ENCODE measurements at places on chromosomes 2 and 18.

DNA sequence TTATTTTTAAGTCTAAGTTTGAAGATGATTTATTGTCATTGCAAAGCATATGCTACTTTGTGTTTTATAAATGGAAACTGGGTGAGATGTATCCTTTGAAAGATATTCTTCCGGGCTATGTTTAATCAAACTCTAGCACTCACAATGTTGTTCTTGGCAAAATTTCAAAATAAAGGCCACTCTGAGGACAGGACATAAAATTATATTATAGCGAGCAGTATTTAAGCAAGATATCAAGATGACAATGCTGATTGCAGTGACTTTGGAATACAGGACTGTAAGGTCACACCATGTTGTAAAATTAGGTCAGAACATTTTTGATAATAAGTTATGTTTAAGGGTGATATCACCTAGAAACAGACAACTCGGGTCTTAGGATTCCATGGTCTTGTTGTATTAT lies 14.2 kb downstream of the RPRM start:
- no peak for DNase-seq

DNA sequence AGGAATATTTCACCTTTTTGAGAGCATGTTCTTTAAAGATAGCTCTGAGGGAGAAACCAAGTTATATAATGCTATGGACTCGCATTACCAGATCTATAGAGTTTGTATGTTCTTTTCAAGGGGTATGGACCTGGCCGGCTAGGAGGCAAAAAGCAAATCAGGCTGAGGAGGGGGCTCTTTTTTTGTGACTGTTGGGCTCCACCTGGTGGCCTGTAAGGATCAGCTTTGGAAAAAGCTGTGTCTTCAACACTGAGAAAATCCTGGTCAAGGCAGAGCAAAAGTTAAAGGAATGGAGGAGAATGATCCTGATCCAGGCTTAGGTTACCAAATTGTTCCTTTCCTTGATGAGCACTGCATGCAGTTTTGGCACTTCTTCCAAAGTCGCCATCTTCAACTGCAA lies 180.5 kb downstream of the DIS3L2 start:
- peak; percentile 6 for DNase-seq

- no peak for DNase-seq
Observed at GRCh38 chr2:133553838-133554408, 14.3 kb downstream of the NCKAP5 start.

DNA sequence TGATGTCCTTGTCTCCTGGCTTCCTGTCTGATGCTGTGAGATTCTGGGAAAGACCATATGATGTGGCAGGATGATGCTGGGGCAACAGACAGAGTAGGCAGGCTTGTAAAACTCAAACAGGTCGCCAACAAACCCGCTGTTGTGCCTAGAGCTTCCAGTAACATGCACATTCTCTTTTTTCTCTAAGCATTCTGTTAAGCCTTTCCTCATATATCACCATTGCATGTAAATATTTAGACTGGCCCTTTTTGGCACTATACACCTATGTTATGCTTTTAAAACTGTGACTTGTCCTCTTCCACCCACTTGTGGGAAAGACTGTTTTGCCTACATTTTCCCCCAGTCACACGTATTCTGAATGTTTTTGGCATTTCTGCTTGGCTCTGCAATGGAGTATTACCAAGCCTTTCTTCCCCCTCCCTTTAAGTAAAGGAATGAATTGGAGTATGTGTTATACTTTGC lies 250.4 kb upstream of the TANK start:
- DNase-seq: no peak

DNA sequence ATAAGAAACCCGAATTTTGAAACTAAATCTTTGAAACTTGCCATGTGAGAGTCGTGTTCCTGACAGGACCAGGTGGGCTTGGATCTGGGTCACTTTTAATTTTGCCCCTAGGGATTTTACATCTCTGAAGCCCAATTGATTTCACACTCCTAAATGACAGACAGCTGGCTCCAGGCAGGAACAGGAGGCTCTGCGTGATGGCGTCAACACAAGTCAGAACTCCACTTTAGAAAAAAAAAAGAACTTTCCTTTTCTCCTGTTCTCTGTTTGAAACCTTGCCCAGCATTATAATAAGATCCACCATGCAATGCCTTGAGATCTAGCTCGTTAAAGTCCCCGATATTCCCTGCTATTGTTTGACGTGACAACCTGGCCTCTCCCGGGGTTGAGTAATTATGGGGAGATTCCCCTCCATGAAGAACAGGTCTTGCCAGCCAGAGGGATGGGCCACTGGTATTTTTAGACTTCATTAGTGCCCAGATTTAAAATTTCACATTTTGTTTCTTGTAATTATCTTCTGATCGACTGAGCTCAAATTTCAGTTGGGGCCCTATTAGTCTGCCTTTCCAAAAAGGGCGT lies 260.3 kb downstream of the KLHL29 start:
- DNase-seq: no peak

GRCh38 chr2:128589681-128590080 lies 271.0 kb upstream of the HS6ST1 start:
- DNase-seq: no peak

- no peak for DNase-seq
Observed at GRCh38 chr2:215104226-215104625, 34.2 kb downstream of the ABCA12 start.

GRCh38 chr18:44134447-44134846 lies 546.2 kb upstream of the SETBP1 start:
- no peak for DNase-seq

Measured in occipital lobe (tissue), 3 donors.